Lung (tissue), 17 donors: ENCODE measurements at places on chromosomes 4 and X. TPM values are rescaled to one million over a fixed set of nuclear protein-coding genes. Genes with fewer than 3 reads are reported as not detected.

GPR50 gene
- total RNA-seq: not detected

DNA sequence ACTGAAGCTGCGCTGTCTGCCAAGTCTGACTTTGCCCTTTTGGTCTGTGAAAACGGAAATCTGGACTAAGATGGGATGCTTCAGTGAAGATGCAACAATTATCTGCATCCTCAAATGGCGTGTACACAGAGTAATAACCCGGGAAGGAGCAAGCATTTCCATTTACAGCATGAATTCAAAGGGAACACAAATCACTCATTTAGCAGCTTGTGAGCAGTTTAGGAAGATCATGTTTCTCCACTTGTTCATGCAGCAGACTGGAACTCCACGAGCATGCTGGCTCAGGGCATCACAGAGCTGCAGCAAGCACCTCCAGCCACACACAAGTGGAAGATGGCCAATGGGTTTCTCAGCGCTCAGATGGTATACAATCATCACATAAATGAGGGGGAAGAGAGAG, 175.5 kb downstream of the NLGN4X start:
- no peaks in the 10 kb centered on the region for H3K27me3 ChIP-seq
- no peak overlapping the region for H3K27ac ChIP-seq

CT45A1 gene
- not detected for total RNA-seq

UGT8 gene
- 9.9 TPM for total RNA-seq

GPR173 gene
- total RNA-seq: 3.1 TPM

ADGRL3 gene
- 59.9 TPM for total RNA-seq

DNA sequence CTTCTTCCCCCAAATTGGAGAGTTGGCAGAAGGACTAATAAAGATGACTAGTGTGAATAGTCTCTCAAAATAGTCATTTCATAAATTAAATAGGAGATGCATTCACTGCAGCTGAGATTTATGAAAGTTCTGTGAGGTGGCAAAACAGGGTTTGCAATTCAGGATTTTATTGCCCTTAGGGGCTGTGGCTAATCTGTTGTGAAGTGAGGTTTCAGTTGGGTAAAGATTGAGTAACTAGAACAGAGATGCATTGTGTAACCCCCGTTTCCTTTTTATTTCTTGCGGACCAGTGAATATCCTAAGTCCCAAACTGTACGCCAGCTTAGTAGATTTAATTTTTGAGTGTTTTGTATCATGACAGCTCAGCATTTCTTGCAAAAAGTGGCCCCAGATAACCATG, 16.2 kb upstream of the SCRG1 start:
- no peak overlapping the region for H3K27ac ChIP-seq
- H3K27me3 ChIP-seq: no peaks in the 10 kb centered on the region
- H3K36me3 ChIP-seq: peaks cover 3% of the 10 kb centered on the region

DNA sequence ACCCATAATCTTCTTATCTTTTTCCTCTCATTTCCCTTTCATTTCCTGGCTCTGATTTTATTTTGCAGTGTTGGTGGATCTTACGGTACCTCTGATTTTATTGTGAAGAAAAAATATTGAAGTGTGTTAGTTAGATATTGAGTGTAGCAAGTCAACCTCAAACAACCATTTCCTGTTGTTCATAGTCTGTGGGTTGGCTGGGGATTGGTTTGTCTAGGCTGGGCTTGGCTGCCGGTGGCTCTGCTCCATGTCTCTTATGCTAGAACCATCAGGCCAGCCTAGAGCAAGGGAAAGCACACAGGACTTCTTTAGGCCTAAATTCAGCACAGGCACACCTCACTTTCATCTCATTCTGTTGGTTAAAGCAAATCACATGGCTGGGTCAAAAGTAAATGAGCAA, 383.1 kb upstream of the LCORL start:
- H3K4me3 ChIP-seq: no peak overlapping the region
- no peak for DNase-seq
- no peak overlapping the region for H3K27ac ChIP-seq

DNA sequence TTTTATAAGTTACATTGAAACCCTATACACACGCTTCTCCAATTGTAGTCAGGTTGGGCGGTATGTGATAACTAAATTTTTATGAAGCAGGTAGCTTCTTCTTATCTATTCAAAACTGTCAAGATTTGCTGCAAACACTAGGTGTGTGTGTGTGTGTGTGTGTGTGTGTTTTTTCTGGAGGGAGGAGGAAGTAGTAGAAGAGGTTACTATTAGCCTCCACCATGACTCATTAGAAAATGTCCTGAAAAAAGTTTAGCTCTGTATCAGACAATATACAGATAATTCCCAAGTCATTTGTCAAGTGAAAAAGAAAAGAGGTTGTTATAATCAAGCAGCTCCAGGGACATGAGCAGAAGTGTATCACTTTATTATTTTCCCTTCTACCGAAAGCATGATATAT, 33.9 kb downstream of the PCDH7 start:
- H3K4me3 ChIP-seq: no peak overlapping the region
- H3K36me3 ChIP-seq: peaks cover 5% of the 10 kb centered on the region
- H3K27me3 ChIP-seq: no peaks in the 10 kb centered on the region
- no peak overlapping the region for H3K27ac ChIP-seq
- no peak for DNase-seq

- H3K4me1 ChIP-seq: peaks cover 2% of the 10 kb centered on the region
- H3K27me3 ChIP-seq: peaks cover 37% of the 10 kb centered on the region
- peaks cover 3% of the 10 kb centered on the region for H3K36me3 ChIP-seq
- peak within 1 kb of the TSS; percentile 36 for H3K4me3 ChIP-seq
- H3K27ac ChIP-seq: no peak within 1 kb of the TSS
These were observed at the start of gene SHISA3 for GRCh38 chr4:42396752-42397634. Gene SHISA3 (plus strand): TSS chr4:42397488. CDS start chr4:42398057, 569 bp downstream.

- H3K4me1 ChIP-seq: no peaks in the 10 kb centered on the region
- H3K4me3 ChIP-seq: no peak overlapping the region
- peaks cover 15% of the 10 kb centered on the region for H3K27me3 ChIP-seq
- no peaks in the 10 kb centered on the region for H3K36me3 ChIP-seq
These were observed 103.7 kb downstream of the AKAP4 start for GRCh38 chrX:50097071-50097470.

- no peaks in the 10 kb centered on the region for H3K36me3 ChIP-seq
- no peaks in the 10 kb centered on the region for H3K27me3 ChIP-seq
- no peaks in the 10 kb centered on the region for H3K4me1 ChIP-seq
- H3K4me3 ChIP-seq: no peak overlapping the region
- no peak for DNase-seq
These were observed 363.9 kb downstream of the KLHL13 start for GRCh38 chrX:117752745-117753144.

DNA sequence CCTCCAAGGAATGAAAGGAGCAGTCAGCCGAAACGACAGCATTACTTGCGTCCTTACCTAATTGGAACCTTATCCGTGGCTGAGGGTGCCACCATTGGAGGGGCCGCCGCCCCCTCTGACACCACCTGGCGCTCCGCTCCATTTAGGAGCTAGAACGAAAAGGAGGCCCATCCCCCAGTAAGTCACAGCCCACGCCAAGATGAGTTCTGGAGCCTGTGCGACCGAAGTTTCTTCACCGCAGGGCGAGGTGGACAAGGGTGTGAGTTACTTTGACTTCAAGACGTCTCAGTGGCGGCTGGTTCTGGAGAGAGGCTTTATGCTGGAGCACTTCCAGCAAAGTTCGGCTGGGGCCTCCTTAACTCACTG, 729 bp upstream of the IRF2 start:
- H3K4me1 ChIP-seq: peaks cover 3% of the 10 kb centered on the region
- peak overlapping the region; percentile 98 for H3K27ac ChIP-seq
- DNase-seq: peak; percentile 66
- no peaks in the 10 kb centered on the region for H3K36me3 ChIP-seq
- H3K4me3 ChIP-seq: peak overlapping the region; percentile 86
- no peaks in the 10 kb centered on the region for H3K27me3 ChIP-seq

- peak; percentile 88 for DNase-seq
- H3K4me3 ChIP-seq: no peak overlapping the region
- H3K27ac ChIP-seq: no peak overlapping the region
- no peaks in the 10 kb centered on the region for H3K36me3 ChIP-seq
- H3K27me3 ChIP-seq: no peaks in the 10 kb centered on the region
These were observed 84.6 kb upstream of the DHX15 start for GRCh38 chr4:24668956-24669355.

- H3K4me1 ChIP-seq: peaks cover 21% of the 10 kb centered on the region
- H3K36me3 ChIP-seq: no peaks in the 10 kb centered on the region
- H3K27ac ChIP-seq: peak overlapping the region; percentile 11
- no peaks in the 10 kb centered on the region for H3K27me3 ChIP-seq
- no peak overlapping the region for H3K4me3 ChIP-seq
These were observed 131.5 kb downstream of the AFAP1 start for GRCh38 chr4:7808181-7808580.

MAOB gene
- 17.2 TPM for total RNA-seq

PAGE3 gene
- not detected for total RNA-seq
